CD4-positive, alpha-beta memory T cell (primary cell): ENCODE measurements at places on chromosomes 7 and 10.

GRCh38 chr7:122143376-122143750 is 686 bp downstream of the AASS start:
- peak; percentile 12 for DNase-seq

DNA sequence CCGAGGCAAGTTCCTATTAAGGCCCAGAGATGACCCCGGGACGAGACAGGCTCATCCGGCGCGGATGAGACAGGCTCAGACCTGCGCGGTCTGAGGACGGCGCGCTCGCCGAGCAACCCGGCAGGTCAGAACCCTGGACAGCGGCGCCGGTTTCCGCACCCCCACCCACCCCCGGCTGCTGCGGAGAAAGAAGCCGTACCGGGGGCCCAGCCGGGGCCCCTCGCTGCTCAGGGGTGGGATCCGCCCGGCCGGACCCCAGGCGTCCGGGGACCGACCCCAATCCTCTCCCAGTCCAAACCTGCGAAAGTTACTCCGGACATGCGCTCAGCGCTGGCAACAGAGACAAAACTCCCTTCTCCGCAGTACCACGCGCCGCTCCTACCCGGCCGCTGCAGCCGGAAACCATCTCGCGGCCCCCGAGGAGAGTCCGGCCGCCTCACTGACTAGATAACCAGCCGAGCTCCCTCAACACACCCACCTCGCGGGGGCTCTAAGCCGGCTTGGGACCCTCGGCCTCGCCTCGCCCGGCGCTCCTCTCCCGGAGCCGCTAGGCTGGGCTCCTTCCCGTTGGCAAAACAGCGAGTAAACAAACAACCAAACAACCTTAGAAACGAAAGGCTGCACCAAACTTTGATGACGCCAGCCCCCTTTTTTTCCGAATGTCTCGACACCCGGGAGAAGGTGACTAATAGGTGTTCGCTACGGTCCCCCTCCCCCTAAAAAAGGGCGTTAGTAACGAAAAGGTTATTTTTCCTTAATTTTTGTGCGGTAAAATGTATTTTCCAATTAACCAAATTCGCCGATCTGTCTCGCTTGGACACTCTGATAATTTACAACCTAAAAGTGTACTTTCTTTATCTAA is 2.3 kb upstream of the DRGX start:
- peak; percentile 40 for DNase-seq

GRCh38 chr7:70032649-70033048 is 434.4 kb downstream of the AUTS2 start:
- DNase-seq = no peak

DNA sequence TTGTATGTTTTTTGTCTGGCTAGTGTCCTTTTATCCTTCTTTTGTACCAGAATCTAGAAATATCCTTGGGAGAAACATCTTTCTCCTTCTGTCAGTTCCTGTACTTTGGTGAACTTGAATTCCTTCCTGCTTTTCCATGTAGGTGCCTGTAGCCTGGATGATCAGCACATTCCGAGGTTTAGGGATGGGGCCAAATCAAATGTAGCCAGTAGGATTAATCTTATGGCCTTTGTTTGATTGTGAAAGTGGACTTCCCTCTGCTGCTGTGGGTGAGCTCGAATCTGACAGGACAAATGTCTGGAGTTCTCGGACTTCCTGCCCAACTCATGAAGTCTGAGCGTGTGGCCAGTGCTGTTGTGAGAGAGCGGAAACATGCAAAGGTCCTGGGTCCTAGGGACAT is 33.2 kb upstream of the NAMPT start:
- no peak for DNase-seq

GRCh38 chr7:46035166-46035565 is 114.1 kb upstream of the IGFBP3 start:
- DNase-seq = no peak

- no peak for DNase-seq
Observed at GRCh38 chr7:56097700-56098099, 4.9 kb upstream of the PHKG1 start.

DNA sequence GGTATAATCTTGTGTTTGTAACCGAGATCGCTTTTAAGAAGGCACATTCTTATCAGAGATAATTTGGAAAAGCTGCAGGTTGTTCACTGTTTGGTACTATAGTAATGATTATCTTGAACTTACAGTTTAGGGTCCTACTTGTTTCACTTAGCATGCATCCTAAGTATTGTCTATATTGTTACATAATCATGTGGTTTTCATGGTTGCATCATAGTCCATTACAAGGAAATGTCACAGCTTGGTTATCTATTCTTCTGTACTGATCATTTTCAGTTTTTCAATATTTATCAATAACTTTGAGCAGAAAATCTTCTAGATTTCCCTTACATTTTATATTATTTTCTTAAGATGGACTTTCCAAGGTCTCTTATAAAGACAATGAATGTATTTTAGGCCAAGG is 116.3 kb downstream of the PLPP4 start:
- DNase-seq = no peak

- DNase-seq = no peak
Observed at GRCh38 chr10:86598151-86598550, 56.2 kb upstream of the OPN4 start.

- DNase-seq = no peak
Observed at GRCh38 chr7:99752356-99752755, 17.4 kb upstream of the CYP3A7 start.

GRCh38 chr10:68032113-68032512 is 43.0 kb downstream of the HERC4 start:
- DNase-seq = no peak

DNA sequence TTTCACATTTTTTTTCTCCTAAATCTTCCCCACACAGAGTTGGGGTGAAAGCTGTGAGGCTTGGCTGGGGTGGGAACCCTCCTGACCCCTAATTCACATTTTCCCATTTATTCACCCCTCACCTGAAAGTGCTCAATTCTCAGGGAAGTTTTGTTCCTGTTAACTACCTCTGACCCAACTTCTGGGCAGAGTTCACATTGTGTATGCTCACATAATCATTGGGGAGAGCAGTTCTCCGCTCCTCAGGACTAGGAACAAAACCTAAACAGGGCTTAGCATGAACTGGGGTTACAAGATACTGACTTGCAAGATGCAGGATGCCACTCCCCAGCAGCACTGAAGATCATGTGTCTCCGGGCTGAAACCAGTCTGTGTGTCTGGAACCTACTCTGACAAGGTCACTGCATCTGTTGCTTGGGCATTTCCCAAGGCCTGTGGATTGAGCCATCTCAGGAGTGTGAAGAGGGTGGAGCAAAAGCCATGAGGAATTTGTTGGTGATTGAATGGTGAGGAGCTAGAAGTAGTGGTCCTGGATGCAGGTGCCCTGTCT is 258.1 kb upstream of the IGFBP3 start:
- no peak for DNase-seq

DNA sequence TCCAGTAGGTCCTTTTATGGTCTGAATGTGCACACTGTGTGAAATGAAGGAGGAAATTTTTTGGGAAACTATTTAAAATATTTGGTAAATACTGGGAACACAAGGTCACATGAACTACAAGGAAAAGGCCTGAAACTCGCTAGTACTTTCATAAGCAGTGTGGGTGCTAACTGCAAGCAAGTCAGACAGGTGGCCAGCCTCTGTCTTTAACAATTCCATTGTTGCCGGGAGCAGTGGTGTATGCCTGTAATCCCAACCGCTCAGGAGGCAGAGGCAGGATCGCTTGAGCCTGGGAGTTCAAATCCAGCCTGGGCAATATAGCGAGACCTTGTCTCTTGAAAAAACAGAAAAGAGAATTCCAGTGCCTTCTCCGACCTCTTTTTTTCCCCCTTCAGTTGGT is 37.5 kb downstream of the SMURF1 start:
- no peak for DNase-seq

GRCh38 chr10:22723343-22723779 is 9.0 kb upstream of the PIP4K2A start:
- DNase-seq = no peak

DNA sequence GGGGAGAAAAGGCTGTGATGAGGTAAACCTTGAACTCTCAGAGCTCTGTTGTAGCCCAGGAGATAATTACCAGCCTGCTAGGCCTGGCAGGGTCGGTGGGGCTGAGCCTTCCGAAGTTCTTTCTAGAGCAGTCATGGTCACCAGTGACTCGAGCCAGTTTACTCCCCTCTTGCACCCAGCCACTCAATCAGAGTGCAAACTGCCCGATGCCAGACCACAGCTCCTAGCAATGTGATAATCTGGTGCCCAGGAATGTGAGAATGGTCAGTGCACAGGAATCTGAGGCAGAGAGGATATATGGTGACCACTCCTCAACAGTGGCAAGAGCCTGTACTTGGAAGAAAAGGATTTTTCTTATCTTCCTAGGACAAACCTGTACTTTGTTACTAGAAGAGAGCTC is 46.4 kb upstream of the KMT2E start:
- no peak for DNase-seq

- DNase-seq = no peak
Observed at GRCh38 chr7:91892821-91893340, 12.4 kb upstream of the MTERF1 start.

- no peak for DNase-seq
Observed at GRCh38 chr7:3260401-3260715, 40.7 kb upstream of the SDK1 start.

GRCh38 chr10:71635251-71635866 is 84.2 kb downstream of the C10orf105 start:
- DNase-seq = no peak

DNA sequence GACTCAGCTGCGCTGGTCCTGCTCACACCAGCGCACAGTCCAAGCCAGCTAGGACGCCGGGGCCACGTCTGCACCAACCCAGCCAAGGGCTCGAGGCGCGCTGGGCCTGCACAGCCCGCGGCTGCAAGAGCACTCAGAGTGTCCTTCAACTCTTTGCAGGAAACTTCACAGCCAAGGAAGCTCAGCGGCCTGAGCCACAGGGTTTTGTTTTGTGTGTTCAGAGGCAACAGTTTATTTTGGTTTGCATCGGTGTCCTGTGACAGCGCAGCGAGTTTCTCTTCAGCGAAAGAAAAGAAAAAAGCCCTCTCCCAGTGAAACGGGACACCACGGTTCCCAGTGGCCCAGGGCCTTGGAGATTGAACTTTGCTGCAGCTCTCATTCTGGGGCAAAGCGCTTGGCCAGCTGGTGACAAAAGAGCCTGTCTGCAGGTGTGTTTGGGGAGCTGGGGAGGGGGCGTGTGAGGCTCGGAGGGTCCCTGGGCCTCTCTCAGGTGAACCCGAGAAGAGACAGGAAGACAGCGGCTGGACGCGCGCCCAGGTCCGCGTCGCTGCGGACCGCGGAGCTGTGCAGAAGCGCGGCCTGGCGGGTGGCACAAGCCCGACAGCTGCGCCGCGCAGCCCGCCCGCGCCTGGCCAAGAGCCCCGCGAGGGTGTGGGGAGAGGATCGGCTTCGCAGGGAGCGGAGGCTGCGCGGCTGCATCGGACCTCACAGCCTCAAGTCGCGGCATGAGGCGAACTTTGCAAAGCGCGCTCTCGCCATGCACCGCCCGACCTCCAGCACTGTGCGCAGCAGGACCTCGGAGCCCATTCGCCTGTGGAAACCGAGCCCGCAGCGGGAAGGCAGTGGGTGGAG is 922 bp downstream of the CXCL12 start:
- no peak for DNase-seq

DNA sequence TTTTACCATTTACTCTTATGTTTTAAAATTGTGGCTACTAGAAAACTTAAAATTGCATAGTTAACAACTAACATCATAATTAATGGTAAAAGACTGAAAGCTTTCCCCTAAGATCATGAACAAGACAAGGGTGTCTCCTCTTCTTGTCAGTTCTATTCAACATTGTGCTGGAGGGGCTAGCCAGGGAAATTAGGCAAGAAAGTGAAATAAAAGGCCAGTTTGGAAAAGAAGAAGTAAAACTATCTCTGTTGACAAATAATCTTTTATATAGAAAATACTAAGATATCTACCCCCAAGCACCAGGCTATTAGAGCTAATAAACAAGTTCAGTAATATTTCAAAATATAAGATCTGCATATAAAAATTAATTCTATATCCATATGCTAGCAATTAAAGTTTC is 46.9 kb upstream of the MXI1 start:
- no peak for DNase-seq

GRCh38 chr7:121752706-121753105 is 120.3 kb upstream of the PTPRZ1 start:
- no peak for DNase-seq

DNA sequence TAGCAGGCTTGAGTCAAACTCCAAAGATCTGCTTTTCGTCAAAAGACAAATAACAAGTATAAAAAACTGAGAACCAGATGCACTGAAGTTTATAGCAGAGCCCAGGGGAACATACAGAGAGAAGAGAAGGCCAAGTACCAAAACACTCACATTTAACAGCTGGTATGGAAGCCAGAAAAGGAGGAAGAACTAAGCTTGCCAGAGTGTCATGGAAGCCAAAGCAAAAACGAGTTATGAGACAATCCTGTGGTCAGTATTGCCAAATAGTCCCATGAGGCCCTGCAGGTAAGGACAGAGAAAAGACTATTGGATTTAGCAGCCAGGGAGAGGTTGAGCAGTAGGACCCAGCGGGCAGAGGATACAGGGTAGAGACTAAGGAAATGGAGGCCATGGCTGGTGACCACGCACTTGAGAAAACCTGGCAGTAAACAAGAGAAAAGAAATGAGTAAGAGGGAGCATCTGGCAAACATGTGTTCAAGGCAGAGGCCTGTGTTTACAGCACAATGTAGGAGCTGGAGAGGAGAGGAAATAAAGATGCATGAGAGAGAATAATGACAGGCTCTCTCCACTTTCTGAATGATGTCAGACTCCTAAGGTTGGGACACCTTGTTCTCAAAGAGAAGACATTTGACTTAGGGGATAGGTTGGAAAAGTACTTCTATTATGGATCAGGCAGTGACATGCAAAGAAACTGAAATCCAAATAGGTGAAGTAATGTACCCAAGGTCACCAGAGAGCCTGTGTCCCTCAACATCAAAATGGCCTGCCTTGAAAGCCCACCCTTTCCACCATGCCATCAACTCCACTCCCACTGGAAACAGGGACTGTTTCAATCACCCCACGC is 9.1 kb downstream of the CREB3L2 start:
- no peak for DNase-seq

GRCh38 chr7:66323114-66323796 is 118.1 kb downstream of the TPST1 start:
- no peak for DNase-seq

- no peak for DNase-seq
Observed at GRCh38 chr10:85558533-85558932, 808.1 kb downstream of the GRID1 start.

DNA sequence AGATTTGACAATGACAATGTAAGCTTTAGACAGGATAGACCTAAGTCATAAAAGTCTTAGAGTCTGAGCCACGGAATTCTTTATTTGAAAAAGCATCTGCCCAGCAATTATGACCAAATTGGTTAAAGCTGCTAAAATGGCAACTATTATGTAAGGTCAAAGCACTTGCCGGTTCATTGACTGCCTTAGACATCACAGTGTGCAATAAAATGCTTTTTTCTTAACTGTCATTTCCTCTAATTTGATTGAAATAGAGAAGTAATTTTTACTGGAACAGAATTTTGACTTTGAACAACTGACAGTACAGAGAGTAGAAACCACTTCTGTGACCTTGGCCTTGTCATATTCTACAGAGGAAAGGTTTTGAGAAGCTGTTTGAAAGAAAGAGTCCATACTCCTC is 142.9 kb downstream of the THSD7A start:
- no peak for DNase-seq

DNA sequence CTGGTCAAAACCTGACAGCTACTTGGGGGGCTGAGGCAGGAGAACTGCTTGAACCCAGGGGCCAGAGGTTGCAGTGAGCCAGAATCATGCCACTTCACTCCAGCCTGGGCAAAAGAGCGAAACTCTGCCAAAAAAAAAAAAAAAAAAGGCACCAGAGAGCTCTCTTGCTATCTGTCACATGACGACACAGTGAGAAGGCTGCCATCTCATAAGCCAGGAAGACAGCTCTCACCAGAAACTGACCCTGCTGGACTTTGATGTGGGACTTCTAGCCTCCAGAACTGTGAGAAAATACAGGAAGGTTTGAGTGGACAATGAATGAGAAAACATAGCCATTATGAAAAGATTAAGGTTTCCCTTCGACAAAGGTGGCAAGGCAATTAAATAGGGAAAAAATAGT is 51.1 kb upstream of the KCNIP2 start:
- no peak for DNase-seq
